ENCODE measurements at places on chromosomes 7 and 10.
A peak's percentile ranks its signal among the peaks of the same experiment; 100 is the strongest.

DNA sequence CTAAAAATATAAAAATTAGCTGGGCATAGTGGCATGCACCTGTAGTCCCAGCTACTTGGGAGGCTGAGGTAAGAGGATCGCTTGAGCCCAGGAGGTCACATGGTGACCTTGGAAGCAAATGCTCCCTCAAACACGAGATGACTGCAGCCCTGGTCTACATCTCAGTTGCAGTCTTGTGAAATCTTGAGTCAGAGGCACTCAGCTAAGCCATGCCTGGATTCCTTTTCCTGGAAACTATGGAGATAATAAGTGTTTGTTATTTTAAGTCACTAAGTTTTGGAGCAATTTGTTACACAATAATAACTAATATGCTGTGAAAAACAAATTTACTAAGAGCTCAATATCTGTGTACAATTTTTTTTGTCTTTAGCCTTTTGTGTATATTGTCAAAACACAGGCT lies 284.3 kb upstream of the KAT6B start:
- DNase-seq, result no peak

- DNase-seq, result no peak
Observed at GRCh38 chr10:11569471-11569870, 42.0 kb downstream of the USP6NL start.

GRCh38 chr10:3213208-3213607 lies 40.6 kb upstream of the PITRM1 start:
- DNase-seq, result no peak

GRCh38 chr10:15209827-15210509 lies 41.5 kb upstream of the NMT2 start:
- DNase-seq, result peak; percentile 16

GRCh38 chr10:116602648-116603400 lies 12.1 kb downstream of the PNLIPRP1 start:
- no peak for DNase-seq

GRCh38 chr7:106485031-106485551 lies 175.9 kb downstream of the CCDC71L start:
- DNase-seq, result no peak

GRCh38 chr7:11753433-11753832 lies 78.6 kb downstream of the THSD7A start:
- DNase-seq, result no peak

DNA sequence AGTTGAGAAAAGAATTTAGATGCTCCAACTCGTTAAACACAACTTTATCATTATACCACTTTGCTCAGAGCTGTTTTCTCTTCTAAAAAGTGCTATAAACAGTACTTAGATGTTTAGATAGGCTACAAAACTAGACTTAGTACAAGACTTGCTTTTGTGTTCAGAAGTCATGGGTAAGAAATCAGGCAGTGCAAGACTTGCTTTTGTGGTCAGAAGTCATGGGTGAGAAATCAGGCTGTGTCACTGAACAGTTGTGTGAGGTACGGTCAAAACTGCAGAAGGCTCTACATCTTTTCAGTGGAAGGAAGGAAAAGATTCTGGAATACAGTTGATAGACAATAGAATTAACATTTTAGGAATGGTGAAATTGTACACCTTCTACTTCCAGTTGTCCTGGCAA lies 239.7 kb downstream of the DNAJB9 start:
- no peak for DNase-seq

GRCh38 chr10:132898391-132899053 lies 43.8 kb downstream of the CFAP46 start:
- no peak for DNase-seq

DNA sequence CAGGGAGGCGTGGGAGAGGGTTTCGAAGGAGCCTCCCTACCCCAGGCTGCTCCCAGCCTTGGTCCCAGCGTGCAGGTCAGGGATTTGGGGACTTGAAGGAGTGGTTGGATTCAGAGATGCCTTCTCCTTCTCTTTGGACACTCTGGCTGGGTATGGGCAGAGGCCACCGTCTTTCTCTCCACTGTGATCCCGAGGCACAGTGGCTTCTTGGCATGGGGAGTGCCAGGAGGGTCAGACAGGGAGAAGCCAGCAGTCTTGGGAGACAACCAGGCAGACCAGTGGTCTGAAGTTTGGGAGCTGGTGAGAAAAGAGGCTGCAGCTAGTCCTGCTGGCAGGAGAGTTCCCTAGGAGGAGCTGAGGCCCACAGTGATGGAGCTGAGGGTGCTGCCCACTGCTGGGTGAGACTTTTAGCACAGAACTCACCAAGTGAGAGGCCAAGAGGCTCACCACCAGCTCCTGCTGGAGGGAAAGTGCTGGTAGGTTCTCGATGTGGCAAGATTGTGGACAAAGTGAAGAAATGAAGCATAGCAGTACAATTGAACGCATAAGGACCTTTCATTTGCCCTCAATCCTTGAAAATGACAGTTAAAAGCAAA lies 35.2 kb upstream of the WDFY4 start:
- DNase-seq, result no peak

DNA sequence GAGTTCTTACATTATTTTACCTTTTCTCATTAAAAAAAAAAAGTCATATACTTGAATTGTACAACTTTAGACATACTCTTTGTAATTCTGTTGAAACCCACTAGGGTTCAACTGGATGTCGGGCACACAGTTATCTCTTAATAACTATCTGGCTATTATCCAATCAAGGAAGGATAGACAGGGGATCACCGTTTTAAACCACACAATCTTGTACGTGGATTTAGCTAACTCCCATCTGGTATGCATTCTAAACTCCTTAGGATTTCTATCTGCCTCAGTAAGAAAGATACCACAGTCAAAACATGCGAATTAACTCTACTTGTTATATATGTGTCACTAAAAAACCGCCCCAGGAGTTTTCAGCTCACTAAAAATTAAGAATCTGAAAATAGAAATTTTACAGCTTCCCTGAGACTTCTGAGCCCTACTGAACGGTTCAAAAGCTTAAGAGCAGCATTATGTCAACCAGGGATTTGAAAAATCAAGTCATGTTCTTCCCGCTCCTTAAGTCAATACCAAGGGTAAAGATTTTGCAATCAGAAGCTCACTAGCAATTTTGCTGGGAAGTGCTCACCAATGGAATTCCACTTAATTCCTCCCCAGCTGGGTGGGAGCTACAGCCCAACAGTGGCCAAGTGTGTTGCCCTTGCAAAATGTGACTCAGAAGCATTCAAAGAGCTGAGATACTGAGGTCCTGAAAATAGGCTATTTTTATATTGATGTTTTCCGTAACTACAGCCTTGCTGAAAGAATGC lies 267.0 kb downstream of the FRMD4A start:
- DNase-seq, result no peak

DNA sequence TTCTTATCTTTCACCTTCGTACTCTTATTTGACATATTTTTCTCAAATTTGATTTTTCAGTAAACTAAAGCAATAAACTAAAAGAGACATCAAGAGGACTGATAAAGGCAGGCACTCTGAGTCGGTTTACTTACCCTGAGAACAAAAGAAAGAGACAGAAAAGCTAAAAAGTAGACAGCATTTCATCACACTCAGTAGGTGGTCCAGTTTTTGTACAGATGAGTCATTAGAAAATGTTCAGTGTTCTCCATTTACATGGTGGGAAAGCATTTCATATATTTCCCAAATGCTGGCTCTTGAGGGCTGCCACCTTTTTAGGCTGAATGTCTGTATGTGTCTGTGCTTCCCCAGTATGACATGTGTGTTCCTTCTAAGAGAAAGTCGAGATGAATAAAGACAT lies 52.7 kb downstream of the NHLRC2 start:
- DNase-seq, result no peak

GRCh38 chr10:42930516-42931192 lies 146.2 kb upstream of the RET start:
- DNase-seq, result no peak

DNA sequence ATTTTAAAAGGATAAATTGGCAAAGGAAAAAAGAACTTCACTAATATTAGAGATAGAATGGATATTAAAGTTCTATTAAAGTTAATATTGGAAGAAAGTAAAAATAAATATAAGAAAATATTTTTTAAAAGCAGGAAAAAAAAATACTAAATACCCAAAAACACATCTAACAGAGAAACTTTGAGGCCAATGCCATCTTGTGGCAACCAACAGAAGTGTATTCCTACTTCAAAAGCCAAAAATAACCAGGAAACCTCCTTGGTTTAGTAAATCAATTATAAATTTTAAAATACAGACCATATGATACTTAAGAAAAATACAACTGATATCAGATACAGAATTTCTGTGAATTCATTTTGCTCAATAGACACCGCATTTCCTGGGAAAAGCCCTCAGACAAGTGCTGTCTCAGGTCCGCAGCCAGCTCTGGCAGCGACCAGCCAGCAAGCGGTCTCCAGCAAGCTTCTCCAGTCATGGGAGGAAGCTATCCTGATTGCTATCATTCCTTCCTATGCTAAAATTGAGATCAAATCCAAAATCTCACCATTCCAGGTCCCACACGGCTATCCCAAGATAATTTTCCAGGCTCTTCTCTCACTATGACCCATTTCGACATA lies 65.3 kb downstream of the LMBR1 start:
- no peak for DNase-seq

DNA sequence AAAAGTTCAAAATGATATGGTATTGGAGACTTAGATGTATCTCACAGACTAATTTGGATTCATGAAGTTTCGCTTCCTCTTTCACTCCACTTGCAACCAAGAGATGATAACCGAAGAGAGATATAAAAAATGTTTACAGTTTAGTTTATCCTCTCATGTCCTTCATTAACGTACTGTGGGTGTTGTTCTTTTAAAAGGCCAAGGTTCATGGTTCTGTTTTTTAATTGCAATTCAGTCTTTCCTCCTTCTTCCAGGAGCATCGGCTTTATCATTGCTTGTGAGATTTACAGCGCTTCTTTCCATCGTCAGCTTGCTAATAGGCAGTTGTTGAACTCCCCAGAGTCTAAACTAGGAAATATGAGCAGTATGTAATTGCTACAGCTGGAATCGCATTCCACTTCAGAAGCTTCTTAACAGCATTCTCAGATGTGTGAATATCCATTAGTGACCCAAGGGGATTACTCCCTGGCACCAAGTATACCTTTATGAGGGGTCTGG lies 75.9 kb upstream of the HGF start:
- DNase-seq, result no peak

DNA sequence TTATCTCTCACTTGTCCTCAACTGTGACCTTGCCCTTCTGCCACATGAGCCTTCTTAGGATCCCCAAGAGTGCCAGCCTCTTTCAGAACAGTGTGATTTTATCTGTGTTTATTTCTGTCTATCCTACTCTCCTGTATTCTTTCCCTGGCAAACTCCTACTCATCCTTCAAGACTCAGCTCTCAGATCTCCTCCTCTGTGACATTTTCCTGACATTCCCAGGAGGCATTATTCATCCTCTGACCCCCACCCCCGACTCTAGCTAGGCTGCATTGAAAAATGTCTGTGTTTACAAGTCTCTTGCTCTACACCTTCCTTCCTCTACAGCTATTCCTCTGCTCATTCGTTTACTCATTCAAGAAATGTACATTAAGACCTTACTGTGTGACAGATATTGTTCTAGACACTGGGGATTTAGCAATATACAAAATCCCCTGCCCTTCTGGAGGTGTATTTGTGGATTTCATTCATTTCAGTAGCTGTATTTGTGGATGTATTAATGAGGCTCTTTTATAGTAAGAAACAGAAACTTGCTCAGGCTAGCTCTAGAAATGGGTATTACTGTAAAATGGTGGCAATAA lies 61.4 kb upstream of the COMTD1 start:
- no peak for DNase-seq

DNA sequence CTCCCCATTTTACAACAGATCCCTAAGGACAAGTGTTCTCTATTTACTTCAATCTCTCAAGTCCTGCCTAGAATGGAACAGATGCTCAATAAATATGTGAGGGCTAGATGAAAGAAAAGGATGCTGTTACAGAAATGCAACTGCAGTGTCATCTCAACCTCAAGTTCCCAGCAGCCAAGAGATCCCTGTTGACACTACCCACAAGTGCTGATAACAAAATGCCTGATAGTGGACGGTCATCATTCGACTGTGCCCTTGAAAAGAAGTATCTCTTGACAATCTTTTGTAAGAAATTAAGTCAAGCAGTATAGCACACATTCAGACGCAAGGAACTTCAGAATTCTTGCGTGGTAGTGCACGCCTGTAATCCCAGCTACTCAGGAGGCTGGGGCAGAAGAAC lies 133.2 kb downstream of the PARD3 start:
- no peak for DNase-seq

DNA sequence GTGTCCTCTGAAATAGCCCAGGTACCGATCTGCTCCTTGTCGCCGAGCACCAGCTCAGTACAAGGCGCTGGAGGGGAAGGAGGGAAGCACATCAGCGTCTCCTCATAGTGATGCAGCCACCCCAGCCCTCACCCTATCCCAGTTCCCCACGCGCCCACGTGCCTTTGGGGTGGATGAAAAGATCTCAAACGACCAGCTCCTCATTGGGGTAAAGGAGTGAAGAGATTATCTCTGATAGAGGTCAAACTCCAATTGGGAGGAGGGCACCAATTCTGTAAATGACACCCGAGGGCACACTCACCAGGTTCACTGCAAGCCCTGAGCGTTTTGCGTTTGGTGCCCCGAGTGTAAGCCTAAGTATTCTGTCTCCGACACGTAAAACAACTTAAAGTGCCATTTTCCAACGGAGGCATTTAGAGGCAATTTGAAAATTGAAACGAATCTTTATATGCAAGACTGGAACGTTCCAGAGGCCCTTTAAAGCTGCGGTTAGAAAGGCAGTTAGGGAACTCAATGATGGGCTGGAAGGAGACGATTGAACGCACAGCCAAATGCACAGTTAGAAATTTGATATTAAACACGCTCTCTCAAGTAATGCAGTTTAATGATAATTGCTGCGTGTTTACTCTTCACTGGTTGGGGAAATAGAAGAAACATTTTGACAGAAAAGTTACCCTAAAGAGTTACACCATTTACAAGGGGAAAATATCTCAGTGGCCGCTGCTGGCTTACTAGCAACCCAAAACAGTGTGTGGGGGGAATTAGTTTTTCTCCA lies 8.9 kb upstream of the EMX2 start:
- DNase-seq, result no peak

GRCh38 chr10:79079054-79079397 lies 10.3 kb downstream of the ZMIZ1 start:
- DNase-seq, result no peak

DNA sequence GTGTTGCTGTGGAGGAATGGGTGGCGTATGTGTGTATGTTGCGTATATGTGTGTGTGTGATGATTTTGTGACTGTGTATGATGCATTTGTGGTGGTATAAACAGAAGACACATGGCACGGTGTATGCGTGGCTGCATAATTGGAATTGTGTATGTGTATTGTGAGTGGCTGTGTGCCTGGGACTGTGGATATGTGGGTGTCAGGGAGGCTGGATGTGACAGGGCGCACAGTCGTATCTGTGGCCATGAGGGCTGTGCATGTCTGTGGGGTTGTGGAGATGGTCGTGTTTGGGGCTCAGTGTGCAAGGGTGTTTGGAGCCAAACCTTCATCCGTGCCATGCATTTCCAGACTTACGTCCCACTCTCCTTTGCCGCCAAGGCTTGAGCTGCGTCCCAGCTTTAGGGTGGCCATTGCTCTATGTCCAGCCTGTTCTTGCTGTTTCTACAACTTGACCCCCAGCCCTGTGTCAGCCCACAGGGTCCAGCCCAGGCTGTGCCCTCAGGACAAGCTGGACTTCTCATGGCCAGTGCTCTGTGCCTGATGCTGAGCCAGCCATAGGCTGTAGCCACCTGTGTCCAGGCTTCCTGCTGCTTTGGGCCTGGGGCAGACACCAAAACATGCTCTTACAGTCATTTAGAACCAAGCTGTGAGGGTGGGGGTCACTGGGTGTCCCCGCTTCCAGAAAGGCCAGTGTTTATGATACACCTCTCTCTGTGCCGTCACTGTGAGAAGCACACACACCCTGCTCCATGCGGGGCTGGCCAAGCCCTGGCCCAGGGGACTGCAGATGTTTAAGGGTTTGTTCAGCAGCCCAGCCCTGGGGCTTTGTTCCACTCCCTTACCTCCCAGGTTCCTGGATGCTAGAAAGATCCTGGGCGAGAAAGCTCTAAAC lies 127.6 kb downstream of the NEURL1 start:
- DNase-seq, result no peak

Measured in GF-D8 (cell line).